ENCODE measurements at places on chromosomes 4 and X.

GRCh38 chr4:36917413-36917812, 327.1 kb upstream of the NWD2 start:
- DNase-seq, result no peak

GRCh38 chr4:38049545-38050170, 89.5 kb downstream of the PTTG2 start:
- no peak for DNase-seq

- DNase-seq, result no peak
Observed at GRCh38 chrX:118726396-118726795, 1.0 kb upstream of the IL13RA1 start.

DNA sequence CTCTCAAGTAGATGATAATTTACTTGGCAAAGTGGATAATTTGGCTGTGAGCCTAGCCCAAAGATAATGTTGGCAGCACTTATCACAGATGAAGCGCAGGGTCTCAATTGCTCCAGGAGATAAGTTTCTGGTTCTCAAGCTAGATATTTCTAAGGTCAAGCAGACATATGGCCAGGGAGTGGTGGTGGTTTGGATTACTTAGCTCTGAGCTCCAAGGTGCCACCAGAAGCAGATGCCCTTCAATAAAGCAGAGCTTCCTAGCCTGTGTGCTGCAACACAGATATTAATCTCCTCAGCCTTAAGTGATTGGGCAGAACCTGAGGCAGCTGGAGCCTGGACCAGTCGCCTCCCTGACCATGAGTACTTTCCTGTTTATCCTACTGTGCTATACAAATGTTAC, 79.2 kb upstream of the NALF2 start:
- no peak for DNase-seq

- no peak for DNase-seq
Observed at GRCh38 chrX:153829549-153829798, 870 bp downstream of the PDZD4 start.

GRCh38 chrX:23365541-23365940, 30.9 kb downstream of the PTCHD1 start:
- DNase-seq, result no peak

DNA sequence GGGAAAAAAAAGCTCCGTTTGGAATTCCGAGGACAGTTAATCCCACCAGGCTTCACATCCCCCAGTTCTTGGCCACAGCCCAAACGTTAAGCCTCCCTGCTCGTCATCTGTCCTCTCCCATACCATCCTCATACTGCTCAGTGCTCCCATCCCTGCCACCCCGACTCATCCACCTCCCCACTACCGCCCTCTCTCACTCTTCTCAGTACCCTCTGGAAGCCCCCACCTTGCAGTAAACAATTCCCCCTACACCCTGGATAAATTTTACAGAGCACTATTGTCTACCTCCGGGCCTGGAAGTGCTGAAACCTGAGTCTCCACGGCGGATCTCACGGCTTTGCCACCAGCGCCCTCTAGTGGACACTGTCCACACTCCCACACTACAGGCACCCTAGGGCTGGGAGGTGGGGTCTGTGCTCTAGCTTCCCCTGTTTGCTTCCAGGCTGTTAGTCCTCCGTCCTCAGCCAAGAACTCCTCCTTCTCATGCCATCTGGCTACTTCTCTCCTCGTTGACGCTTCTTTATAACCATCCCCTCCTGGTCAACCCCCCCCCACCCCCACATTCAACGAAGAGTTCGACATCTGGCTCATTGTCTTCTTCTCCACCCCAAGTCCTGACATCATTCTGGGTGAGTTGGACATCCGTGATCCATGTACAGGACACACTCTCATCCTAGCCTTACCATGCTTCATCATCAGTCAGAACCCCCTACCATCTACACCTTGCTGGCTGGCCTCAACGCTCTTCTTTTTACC, 54.5 kb downstream of the RTL9 start:
- DNase-seq, result no peak

DNA sequence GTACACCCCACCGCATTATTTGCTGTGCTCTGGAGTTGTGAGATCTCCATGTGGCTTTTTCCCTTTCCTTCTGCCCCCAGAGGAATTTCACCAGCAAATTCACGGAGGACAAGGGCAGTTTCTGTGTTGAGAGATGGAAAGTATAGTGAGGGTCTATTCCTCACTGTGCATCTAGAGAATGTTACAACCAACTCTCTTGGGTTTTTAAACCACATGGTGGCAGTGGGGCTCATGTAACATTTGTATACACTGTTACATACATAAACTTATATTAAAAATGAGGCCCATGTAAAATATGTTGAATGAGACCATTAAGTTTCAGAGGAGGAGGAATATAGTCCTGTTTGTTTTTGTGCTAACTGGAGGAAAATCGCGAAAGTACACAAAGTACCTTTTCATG, 909 bp upstream of the PRKG2 start:
- no peak for DNase-seq
